ENCODE measurements at places on chromosomes 12 and 14.
A peak's percentile ranks its signal among the peaks of the same experiment; 100 is the strongest.

GRCh38 chr12:124397399-124397679, 102.4 kb downstream of the RFLNA start:
- DNase-seq = no peak

DNA sequence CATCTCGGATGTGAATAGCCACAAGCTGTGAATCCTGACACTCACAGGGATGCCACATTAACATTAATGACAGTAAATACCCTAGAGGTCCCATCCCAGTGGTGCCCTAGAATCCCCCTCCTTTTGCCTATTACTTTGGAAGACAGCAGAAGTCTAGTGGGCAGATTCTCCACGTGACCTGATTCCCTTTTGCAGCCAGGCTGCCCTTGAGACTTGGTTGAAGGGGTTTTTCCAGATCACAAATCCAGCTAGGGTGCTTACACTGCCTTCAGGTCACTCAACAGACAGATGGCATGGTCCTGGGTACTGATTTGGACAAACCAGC, 8.7 kb downstream of the HDAC7 start:
- DNase-seq = peak; percentile 63

GRCh38 chr14:106185837-106186233, 659.5 kb downstream of the TMEM121 start:
- no peak for DNase-seq

GRCh38 chr12:119989361-119989730, 310 bp downstream of the BICDL1 start:
- DNase-seq = no peak

DNA sequence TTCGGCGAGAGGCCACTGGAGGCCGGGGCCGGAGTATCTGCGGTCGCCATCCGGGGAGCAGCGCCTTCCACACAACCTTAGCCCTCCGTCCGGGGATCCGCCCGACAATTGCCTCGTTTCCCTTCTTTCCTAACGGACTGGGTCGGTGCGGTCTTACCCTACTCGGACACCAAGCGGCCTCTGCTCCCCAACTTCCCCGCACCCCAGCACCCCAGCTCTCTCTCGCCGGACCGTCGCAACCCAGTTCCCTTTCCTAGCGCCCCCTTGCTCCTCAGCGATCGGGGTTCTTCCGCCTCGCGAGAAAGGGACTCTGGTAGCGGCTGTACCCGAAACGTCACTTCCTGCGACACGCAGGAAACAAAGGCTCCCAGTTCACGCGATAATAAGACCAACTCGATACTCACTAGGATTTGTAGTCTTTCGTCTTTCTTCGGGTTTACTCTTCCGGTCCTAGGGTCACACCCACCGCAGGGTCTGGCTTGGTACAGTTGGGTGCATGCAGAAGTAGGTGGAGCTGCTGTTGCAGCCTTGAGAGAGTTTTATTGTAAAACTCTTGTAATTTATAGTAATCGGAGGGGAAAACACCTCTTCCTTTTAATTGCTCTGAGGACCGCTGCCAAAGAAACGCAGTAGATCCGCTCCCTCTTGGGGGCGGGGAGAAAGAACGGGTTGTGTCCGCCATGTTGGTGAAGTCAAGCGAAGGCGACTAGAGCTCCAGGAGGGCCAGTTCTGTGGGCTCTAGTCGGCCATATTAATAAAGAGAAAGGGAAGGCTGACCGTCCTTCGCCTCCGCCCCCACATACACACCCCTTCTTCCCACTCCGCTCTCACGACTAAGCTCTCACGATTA, at the start of the genes THAP2 and ZFC3H1:
THAP2 (plus strand) TSS at position 741 of the 850 bp plus-strand sequence. CDS start 209 bp downstream, outside the sequence.
ZFC3H1 (minus strand) TSS at position 288 of the 850 bp plus-strand sequence; CDS start at position 50, 238 bp downstream.
- DNase-seq = peak; percentile 84

DNA sequence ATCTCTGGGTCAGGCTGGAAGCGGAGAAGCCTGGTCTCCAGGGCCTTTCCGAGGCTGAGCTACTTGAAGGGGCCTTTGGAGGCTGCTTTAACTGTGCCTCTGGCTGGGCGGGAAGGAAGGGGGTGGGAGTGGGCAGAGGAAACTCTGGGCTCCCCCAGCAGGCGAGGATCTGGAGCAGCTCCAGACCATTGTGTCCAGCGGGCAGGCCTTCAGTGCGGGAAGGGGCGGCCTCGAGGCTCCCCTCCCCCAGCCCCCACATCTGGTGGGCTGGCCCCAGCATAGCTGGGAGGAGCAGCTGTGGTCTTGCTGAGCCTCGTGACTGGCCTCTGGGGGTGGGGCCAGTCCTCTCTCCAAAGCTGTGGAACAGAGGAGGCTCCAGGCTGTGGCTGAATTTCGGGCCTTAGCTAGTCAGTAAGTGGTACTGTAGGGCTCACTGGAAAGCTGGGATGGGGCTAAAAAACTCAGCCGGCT, 3.4 kb downstream of the TAMALIN start:
- peak; percentile 97 for DNase-seq

DNA sequence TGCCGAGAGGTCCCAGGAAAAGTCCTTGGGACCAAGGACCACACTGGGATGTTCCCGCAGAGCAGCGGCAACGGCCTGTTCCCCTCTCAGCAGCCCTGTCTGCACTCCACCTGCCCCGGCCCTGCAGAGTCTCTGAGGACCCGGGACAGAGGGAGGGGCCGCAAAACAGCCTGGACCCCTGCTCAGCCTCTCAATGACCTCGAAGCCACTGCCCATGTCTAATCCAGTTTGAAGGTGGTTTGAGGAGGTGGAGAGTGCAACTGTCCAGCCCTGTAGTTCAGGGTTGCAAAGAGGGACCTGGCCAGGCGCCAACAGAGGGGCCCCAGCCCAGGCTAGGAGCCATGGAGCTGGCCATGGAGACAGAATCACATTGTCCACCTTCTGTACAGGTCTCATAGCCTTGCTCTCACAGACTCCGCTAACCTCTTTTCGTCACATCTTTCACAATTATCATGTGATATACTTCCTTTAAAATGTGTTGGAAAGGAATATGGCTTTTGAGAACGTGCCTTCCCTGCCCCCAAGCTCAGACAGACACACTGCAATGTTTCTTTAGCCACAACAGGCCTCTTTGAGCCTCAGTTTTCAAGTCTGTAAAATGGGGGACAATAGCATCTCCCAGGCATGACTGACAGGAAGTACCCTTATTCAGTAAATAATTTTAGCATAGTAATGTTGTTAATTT, 49.3 kb downstream of the ACTN1 start:
- DNase-seq = no peak

DNA sequence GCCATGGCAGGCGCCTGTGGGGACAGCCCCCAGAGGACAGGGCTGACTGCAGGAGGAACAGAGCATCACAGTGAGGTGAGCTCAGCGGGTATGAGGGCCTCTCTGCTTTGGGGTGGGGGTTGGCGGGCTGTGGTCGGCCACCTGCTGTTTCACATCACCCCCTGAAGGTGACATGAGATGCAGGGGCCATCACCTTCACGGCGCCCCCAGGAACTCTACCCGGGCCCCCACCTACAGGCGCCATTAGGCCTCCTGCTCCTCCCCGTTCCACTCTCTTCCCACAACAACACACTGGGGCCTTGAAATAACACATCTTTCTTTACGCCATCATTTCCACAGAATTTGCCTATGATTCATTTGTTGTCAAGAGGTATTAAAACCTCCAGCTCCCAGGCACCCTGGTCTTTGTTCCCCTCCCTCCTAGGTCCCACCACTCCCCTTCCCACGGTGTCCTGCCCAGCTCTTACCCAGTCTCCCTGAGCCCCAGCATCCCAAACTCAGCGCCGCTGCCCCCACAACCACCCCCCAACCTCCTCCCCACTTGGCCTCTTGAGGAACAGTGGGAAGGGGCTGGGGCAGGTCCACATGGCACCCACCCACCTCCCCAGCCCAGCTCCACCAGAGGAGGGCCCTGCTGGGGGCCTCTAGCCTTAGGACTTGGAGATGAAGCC, 12.7 kb upstream of the HDAC7 start:
- no peak for DNase-seq

DNA sequence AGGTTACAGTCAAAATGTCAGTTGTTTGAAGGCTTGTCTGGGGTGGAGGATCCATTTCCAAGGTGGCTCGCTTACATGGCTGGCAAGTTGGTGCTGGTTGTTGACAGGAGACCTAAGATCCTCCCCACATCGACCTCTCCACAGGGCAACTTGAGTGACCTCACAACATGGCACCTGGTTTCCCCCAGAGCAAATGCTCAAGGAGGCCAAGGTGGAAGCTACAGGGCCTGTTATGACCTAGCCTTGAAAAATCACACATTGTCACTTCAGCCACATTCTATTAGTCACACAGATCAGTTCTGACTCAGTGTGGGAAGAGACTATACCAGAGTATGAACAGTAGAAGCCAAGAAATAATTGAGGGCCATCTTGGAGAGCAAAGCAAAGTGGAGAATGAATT, 11.3 kb upstream of the GNG2 start:
- DNase-seq = no peak

DNA sequence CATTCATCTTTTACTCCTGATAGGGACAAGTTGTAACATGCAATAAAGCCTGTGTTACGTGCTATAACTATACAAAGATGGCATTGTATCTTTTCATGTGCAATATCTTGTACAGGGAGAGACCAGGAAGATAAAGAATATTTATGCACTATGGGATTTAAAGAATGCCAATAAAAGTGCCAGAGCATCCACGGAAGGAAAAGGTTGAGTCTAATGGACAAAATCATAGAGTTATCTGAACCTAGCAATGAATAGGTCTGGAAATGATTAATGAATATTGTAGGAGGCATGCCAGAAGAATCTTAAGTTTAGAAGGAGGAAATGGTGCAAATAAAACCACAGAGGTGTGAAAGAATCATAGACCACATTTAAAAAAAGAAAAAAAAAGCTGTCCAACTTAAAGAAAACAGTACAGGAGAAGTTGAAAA, 263.9 kb downstream of the KCNC2 start:
- no peak for DNase-seq

DNA sequence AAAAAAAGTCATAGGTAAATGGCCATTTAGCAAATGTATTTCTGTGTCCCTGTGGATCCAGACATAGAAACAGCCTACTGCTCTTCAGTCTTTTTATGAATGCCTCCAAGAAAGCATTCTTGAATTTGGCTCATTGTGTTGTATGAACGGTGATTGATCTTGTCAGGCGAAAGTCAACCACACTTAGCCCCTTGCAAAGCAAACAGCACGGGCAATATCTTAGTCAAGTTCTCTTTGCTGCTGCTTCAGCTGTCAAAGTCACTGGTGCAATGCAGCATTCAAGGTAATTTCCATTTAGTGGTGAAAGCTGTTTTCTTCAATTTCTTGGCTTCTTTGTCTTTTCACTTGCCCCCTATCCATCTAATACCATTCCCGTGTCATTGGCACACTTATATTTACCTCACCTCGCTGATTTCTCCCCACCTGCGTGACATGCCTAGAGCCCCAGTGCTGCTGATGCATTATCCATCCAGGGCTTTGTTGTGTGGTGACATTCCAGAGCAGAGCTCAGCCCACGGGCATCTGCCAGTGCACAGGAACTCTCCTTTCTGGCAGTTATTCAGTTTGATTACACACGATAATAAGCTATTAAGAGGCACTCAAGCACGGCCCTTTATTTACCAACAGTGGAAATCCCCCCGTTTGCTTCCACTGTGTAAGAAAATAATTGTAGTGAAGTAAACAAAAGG, 362.3 kb upstream of the NOVA1 start:
- DNase-seq = no peak

DNA sequence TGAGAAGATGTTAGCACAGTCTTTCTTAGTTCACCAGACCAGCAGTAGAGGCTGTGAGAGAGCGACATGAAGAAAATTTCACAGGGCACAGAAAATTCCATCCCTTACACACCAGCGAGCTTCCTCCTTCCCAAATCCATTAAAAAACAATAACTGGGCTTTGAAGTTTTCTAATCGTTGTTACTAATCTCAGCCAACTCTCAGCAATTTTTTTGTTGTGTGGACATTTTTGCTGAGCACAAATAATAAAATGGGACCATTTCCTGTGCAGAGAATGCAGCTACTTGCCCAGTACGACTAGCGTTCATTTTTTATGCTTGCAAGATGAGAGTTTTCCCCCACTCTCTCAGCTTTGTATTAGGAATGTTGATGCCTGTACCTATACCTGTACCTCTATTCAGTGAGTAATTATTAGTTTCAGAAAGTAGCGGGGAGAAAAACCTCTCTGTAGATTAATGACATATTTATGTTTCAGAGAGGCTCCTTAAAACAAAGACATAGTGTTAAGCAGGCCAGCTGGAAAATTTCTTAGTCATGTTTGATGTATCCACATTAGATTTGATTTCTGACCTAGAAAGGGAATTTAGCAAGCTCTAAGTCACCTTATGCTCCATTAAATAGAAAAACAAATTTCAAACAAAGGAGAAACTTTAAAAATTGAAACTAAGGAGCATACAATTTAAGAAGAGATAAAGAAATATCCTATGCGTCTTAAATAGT, 146.5 kb downstream of the SRGAP1 start:
- no peak for DNase-seq

- DNase-seq = no peak
These were observed 230.6 kb upstream of the PLEKHG7 start for GRCh38 chr12:92472201-92472600.

GRCh38 chr12:130971925-130972585, 18.3 kb downstream of the ADGRD1 start:
- DNase-seq = no peak

- no peak for DNase-seq
These were observed 66.1 kb downstream of the CCDC88C start for GRCh38 chr14:91351512-91351862.

- DNase-seq = peak; percentile 61
These were observed 96.9 kb downstream of the DNAH10 start for GRCh38 chr12:123859035-123859434.

GRCh38 chr14:27389402-27389801, 791.6 kb upstream of the NOVA1 start:
- no peak for DNase-seq

DNA sequence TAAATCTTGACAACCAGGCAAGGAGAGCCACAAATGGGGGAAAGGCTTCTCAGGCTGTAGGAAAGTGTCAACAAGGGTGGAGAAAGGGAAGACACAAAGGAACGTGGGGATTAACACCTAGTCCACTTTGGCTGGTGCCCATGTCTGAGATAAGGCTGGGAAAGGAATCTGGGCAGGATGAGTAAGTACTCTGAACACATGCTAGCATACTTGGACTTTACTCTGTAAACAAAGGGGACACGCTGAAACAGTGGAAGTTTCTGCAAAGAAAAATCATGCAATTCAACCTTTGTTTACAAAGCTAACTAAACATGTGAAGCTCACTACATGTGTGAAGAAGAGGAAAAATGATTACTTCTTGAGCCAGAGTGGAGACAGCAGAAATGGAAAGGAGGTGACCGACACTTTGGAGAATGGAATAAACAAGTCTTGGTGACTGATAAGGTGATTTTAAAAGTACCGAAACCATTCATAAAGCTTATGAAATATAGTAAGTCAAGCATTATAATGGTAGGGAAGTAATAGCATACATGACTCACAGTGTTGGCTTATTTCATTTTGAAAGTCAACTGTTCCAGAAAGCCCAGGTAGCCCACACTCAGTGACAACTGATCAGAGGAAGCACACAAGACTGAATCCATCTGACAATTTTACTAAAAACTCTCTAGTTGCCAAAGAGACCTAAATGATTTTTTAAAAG, 13.2 kb downstream of the CPNE8 start:
- no peak for DNase-seq

- no peak for DNase-seq
These were observed 60.2 kb downstream of the ANO2 start for GRCh38 chr12:5884866-5885265.

GRCh38 chr14:84029246-84029645, 1500.7 kb upstream of the FLRT2 start:
- DNase-seq = no peak
